HuH-7.5 (cell line): ENCODE measurements at places on chromosomes 3 and 15.
A peak's percentile ranks its signal among the peaks of the same experiment; 100 is the strongest.

GRCh38 chr3:129531699-129532098 is 3.3 kb downstream of the RHO start:
- DNase-seq, result no peak

- no peak for DNase-seq
Observed at GRCh38 chr3:187186801-187187421, 10.4 kb upstream of the RTP1 start.

DNA sequence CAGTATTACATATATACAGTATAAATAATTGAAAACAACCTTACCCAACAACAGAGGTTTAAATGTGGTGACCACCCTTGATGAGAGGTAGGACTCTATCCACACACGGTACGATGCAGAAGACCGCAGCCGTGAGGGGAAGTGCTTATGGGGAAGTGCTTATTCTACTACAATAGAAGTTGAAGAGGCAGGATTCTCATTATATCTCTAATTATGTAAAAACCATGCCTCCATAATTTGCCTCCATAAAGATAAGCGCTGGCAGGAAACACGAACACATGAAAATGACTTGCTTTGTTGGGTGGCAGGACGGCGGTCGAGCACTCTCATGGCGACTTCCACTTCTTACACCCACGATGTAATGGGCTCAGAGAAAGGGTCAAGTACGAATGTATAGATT is 7.2 kb upstream of the MUC13 start:
- DNase-seq, result no peak

DNA sequence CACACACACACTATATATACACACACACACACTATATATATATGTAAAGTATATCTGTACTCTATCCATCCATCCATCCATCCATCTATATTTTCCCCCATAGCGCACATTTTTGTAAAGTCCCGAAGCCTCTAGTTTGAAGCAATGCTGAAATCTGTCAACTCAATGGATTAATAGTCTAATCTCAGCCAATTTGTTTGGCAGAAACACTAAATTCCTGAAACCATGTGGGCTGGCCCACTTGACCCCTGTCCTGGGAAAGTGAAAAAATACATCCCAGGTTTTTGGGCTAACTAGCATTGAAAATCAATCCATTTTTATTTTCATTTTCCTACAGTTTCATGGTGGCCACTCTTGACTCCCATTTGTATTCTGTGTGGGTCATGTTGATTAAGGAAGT is 166.7 kb downstream of the SLCO3A1 start:
- no peak for DNase-seq

GRCh38 chr3:25033407-25034029 is 394.5 kb upstream of the RARB start:
- DNase-seq, result peak; percentile 33

DNA sequence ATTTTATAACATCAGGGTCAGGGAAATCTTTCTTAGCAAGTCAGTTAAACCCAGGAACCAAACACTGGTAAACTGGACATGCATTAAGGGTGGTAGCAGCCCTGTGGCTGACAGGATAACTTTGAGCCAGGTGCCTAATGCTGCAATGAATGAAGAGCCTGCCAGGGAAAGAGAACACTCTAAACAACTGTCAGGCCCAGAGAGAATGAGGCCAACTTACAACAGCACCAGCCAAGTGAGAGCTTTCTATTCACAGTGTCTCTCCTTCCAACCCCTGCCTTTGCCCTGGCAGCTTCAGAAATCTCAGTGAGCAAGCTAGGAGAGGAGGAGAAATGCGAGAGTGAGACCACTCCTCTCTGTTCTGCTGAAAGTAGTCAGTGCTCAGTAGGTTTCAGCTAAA is 50.4 kb upstream of the ATP2C1 start:
- no peak for DNase-seq

DNA sequence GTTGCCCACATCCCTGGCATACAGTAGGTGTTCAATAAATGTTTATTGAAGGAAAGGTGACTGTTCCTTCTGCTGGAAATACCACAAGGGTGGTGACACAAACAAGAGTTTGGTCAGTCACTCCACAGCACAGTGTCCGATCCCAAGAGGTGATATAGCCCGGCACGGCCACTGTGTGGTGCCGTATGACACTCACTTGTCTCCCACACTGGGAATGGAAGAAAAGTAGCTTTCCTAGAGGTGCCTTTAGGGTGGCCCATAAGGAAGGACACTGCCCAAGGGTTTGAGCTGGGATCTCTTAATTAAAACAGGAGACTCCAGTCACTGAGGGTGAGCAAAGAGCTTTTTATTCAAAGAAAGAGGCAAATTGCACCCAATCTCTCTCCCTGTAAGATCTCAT is 40.5 kb downstream of the TGM4 start:
- DNase-seq, result peak; percentile 38

DNA sequence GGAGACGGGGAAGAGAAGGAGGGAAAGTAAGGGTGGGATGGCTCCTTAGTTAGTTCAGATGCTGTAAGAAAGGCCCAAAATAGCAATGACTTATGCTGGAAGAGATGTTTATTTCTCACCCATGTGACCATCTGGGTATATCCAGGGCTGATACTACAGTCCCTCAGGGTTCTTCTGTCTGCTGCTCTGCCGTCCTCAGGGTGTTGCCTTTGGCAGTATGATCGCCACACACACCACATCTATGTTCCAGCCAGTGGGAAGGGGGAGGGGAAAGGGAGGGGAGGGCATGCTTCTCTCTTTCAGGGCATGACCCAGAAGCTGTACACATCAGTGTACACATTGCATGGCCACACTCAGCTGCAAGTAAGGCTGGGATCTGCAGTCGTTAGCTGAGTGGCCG is 10.2 kb downstream of the CD276 start:
- no peak for DNase-seq

- DNase-seq, result no peak
Observed at GRCh38 chr15:98455904-98456303, 192.4 kb upstream of the IGF1R start.

DNA sequence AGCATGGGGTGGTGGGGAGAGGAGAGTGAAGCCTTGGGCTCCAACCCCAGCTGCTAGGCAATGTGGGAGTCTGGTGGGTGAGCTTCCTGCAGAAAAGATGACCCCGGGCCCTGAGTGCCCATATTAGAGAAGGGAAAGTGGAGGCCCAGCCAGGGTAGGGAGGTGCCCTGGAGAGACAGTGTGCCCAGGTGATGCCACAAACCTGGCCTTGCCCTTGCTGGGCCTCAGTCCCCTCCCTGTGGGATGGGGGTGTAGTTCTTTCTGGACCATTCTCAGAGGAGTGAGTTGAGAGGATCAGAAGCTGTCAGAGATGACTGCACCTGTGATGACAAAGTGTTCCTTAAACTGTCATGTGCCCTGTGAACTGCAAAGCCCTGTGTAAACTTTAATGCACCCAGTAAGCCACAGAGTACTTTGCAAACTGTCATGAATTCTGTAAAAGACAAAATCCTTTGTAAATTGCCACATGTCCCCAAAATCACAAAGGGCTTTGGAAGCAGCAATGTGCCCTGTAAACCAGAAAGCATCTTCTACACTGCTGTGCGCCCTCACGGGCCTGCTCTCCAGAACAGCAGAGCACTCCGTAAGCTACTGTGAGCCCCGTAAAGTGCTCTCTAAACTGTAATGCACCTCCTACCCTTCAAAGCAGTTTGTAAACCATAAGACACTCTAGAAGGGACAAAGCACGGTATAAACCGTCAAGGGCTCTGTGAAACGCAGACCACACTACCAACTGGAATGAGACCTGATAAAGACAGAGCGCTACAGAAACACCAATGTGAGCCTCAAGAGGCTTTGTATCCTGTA is 51.3 kb upstream of the FGD5 start:
- DNase-seq, result no peak

DNA sequence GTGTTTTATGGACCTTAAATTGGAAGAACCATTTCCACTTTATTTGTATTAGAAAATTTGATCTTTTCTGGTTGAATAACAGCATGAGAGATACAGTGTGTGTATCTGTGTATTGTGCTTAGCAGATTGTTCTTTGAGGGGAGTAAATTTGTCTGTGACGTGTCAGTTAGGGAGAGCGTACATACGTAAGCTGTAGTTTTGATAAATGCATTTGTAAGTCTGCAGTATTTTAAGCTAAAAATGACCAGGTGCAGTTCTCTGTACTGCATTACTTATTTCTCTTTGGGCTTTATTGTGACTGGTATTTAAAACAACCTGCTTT is 264.8 kb downstream of the ROBO2 start:
- no peak for DNase-seq

- DNase-seq, result no peak
Observed at GRCh38 chr15:26191193-26191592, 328.1 kb upstream of the ATP10A start.

- no peak for DNase-seq
Observed at GRCh38 chr3:167166012-167166411, 214.1 kb downstream of the ZBBX start.

DNA sequence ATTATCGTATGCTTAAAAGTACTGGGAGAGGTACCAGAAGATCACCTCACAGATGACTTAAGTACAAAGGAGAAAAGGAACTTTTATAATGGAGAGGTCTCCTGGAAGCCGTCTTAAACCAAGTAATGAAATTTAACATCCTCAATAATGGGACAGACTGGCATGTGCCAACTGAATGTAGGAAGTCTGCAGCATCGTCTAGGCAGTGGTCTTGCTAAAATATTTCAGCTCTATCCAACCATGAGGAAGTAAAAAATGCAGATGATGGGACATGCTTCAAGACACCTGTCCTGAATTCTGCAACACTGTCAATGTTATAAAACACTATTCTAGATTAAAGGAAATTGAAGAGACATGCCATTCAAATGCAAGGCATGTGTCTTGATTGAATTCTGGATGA is 458.8 kb upstream of the TPRG1 start:
- DNase-seq, result no peak

GRCh38 chr15:99307735-99308134 is 56.5 kb downstream of the LRRC28 start:
- no peak for DNase-seq

- DNase-seq, result no peak
Observed at GRCh38 chr3:94593526-94594150, 530.8 kb downstream of the NSUN3 start.

- DNase-seq, result no peak
Observed at GRCh38 chr15:90869601-90870353, 1.4 kb downstream of the FURIN start.

- DNase-seq, result peak; percentile 65
Observed at GRCh38 chr15:85330901-85331588, 49.4 kb upstream of the AKAP13 start.

DNA sequence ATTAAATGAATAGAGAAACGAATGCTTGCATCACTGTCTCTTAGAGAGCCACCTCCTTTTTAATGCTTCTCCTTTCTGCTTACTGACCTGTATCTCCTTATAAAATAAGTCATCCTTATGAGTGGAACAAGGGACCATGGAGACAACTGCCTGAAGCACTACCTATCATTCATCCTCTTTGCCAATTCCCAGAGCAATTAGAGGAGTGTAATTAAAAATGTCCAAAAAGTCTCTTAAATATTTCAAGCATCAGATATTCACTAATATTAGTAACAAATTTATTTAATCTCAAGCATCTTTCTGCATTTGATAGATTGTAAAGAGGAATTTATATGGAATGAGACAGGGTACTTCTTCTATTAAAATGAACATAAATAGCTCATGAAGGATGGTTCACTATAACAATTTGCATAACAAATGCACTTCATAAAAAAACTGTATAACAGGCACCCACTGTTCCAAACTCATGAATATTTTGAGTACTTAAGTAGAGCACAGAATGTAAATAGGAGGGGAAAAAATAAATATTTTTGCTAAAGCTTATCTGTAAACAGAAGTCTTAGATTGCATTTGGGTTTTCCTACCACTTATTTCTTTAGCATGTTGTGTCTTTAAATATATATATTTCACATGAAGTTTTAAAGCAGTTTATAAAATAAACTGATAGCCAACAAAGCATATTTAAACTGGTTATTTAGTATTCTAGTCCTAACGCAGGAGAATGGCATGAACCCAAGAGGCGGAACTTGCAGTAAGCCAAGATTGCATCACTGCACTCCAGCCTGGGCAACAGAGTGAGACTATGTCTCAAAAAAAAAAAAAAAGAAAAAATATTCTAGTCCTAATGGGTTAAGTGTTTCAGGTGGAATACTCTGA is 269.3 kb downstream of the TBL1XR1 start:
- no peak for DNase-seq

GRCh38 chr3:15932348-15933300 is 134.8 kb upstream of the ANKRD28 start:
- no peak for DNase-seq

DNA sequence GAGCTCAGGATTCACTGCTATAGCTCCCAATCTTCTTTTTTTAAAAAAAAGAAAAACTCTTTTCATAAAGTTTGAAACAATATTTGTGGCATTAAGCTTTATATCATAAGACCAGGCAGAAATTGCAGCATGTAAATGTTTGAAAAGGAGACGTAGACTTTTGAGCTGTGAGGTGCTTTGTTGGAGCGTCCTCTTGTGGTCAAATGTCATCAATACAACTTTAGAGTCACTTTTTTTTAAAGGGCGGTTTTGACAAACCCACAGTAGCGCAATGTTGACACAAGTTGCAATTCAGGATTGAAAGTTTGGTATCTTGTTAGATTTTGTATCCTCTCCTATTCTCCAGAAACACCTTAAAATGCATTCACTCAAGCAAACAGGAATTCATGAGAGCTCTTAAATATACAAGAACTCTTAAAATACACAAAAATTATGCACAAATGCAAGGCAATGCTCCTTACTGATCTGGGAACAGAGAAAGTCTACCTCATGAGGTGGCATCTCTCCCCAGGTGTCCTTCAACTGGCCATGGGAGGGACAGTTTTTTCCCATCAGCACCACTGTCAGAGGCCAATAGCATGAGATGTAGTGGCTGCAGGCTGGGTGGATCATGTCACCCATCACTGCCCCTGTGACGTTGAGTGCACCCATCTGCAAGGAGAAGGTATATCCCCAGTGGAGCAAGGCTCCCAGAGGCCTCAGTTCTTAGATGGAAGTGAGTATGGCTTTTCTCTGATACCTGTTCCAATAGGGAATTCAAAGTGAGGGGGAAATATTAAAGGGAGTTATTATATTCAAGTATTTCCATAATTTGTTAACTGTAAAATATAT is 70.7 kb downstream of the ANXA2 start:
- DNase-seq, result no peak
